ENCODE measurements at places on chromosomes 3 and 15.

- no peak for DNase-seq
Measured at GRCh38 chr3:169955406-169955805, 11.2 kb upstream of the SEC62 start.

- DNase-seq, result no peak
Measured at GRCh38 chr3:24490151-24490550, 4.5 kb downstream of the THRB start.

DNA sequence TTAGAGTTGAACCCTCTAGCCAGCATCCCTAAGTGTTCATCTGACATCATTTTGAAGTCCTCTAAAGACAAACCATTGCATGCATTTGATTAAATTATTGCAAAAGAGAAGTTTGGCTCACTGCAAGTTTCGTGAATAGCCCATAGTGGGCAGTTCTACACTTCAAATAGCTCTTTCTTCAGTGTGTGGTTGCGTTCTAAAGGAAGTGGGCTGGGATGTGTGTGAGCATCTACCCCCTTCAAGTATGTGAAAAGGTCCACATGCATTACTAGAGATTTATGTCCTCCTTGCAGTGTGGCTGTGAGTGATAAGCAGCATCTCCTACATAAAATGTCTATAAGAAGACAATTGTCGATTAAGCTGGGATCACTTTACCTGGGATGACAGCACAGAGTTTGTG is 54.6 kb downstream of the SST start:
- no peak for DNase-seq

- no peak for DNase-seq
Measured at GRCh38 chr15:81758818-81759284, 287.0 kb downstream of the MEX3B start.

Data from astrocyte of the spinal cord (primary cell).